ENCODE measurements at places on chromosomes 16 and 17.
A peak's percentile ranks its signal among the peaks of the same experiment; 100 is the strongest.

DNA sequence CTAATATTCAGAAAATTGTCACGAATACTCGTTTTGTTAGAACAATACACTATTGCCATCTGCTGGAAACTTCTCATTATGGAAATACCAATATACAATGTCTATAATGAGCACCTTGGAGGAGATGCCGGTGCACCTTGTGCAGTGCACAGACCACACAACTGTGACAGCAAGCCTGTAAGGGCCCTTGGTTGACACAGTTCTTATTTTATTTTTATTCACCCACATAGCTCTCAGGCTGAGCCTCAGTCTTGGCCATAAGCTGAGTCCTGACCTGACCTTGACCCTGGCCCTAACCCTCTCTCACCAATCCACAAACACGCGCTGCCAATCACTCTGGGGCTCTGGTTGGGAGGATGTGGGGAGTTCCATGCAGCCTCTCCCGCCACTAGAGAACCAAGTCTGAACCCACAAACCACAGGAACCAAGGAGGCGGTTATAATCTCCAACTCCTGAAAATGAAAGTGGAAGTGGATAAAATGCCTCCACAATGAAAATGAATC, 7.6 kb downstream of the AIPL1 start:
- DNase-seq = peak; percentile 79

GRCh38 chr16:57343221-57343620, 15.4 kb upstream of the CCL22 start:
- peak; percentile 93 for DNase-seq

DNA sequence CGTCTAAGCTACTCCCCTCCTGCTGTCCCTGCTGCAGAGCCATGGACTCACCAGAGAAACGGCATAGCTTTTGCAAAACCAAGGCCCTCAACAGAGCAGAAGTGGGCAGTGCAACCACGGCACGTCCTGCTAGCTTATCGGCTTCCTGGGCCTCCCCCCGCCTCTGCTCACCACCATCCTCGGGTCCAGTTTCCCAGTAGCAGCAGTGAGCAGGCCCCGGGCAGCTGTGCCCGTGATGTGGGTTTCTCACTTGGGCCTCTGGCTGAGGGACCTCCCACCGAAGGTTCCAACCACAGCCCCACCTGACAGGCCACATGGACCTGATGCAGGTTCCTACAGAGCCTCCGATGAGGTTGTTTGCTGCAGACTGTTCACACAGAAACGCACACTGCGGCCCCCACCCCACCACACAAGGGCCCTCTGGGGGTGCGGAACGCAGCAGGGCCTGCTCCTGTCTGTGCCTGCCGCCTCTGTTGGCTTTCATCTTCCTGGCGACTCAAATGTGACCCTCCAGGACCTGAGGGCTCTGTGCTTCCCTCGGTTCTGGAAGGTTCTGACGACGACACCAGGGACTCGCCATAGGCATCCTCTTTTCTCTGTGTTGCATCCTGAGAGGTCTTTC, 24.8 kb downstream of the PDIA2 start:
- DNase-seq = no peak

DNA sequence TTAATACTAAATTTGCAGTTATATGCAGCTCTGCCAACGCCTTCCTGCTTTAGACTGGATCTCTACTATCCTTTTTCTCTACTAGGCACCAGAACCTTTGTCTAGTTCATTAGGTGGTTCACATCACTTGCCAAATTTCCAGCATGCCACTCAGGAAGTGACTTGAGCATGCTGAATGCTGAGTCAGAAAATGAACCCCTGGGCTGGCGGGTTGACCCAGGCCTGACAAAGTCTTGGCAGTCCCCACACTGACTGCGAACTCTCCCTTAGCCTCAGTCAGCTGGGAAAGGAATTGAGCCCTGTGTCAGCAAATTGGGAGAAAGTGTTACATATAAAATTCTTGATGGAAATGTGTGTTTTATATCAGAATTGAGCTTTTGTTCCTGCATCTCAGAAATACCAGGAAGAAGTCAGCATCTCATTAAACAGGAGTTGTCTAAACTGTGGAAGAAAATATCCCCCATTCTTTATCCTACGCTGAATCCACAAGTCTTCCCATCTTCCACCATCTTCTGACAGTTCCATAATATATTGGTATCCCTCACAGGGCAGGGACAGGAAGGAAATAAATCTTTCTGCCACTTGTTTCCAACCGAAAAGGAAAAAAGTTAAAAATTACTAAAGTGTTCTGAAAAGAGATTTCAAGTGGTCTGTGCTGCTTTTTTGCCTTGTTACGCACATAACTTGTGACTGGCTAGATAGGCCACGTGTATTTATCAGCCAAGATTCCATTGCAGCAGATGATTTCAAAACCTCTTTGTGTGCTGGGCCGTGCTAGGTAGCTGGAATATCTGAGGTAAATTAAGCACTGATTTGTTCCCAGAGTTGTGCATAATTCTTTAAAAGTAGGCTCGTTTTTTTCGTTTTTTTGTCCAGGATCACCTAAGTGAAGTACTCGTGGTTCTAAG, 16.7 kb upstream of the SLC12A3 start:
- no peak for DNase-seq

- DNase-seq = no peak
Measured at GRCh38 chr16:12470311-12471229, 333.1 kb downstream of the CPPED1 start.

Measured in inflammatory macrophage treated with lipopolysaccharide for 4 hours (primary cell).